ENCODE measurements at places on chromosomes 7 and 10.
A peak's percentile ranks its signal among the peaks of the same experiment; 100 is the strongest.

GRCh38 chr10:49135575-49136313 is 1.9 kb upstream of the FAM170B start:
- DNase-seq: no peak

- DNase-seq: no peak
Observed at GRCh38 chr10:126075009-126075408, 178.6 kb downstream of the FANK1 start.

- DNase-seq: peak; percentile 23
Observed at GRCh38 chr7:20329389-20330238, 1.1 kb upstream of the ITGB8 start.

DNA sequence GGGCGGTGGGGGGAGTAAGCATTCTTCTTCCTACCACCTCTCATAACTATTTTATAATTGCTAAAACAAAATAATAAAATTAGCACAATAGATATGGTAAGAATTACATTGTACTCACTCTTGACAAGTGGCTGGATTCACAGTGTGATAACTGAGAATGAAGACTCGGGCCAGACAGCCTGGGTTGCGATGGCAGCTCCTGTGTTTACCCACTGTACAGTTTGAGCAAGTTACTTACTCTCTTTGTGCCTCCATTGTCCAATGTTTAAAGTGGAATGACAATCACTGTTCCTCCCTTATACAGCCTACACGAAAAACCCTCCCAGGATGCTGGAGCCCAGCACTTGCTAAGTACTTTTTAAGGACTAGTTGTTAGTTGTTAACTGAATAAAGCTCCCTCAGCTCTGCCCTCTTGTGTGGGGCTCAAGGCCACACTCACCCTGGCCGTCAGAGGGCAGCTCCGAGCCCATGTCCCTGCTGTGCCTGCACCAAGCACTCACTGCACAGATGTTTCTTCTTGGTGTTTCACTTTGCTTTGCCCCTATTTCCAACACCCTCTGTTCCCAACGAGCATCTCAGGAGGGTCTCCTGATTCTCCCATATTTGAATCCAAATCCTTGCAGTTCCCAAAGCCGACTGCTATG is 56.4 kb upstream of the NPS start:
- no peak for DNase-seq

- no peak for DNase-seq
Observed at GRCh38 chr10:110944792-110945396, 25.5 kb downstream of the SHOC2 start.

DNA sequence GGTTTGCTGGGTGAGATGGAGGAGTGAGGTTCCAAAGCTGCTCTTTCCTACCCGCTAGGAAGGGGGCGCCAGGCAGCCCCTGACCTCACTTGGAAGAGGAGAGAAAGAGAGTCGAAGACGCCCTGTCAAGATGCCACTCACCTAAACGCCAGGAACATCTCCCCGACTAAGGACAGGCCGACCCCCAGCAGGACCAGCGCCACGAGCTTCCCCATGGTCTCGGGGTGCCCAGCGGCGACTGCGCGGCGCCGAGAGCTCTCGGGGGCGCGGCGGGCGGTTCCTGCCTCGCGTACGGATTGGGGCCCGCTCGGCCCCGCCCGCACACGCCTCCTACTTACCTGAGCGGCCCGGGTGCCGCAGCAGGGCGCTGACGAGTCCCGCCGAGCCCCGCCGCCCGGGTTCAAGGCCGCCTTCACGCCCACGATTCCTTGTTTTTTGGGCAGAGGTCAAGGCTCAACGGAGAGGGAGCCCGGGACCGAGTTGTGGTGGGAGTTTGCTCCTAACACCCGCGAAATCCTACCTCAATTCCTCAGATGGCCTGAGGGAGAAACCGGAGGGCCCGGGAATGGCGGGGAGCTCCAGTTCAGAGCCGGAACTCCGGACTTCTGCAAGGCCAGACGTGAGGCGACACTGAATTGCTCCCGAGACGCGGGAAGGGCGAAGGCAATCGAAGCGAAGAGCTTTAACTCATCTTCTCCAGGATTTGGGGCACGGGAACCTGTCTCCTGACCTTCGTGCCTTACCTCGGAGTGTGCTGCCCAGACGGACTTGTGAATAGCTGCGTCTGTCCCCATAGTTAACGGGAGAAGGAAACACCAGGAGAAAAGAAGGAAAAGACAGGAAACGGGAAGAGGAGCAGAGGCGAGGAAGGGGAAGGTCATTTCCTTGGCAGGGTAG is at the start of gene PON3:
Gene PON3 (minus strand): TSS at position 240 of the 897 bp plus-strand sequence. CDS start 25 bp downstream, at position 215.
- DNase-seq: peak; percentile 38

- peak; percentile 25 for DNase-seq
Observed at GRCh38 chr10:47309408-47310089, 9.6 kb downstream of the GDF10 start.

GRCh38 chr10:19077276-19077675 is 28.7 kb downstream of the MALRD1 start:
- DNase-seq: no peak

GRCh38 chr10:21740989-21741388 is 207.0 kb downstream of the MLLT10 start:
- DNase-seq: peak; percentile 44

DNA sequence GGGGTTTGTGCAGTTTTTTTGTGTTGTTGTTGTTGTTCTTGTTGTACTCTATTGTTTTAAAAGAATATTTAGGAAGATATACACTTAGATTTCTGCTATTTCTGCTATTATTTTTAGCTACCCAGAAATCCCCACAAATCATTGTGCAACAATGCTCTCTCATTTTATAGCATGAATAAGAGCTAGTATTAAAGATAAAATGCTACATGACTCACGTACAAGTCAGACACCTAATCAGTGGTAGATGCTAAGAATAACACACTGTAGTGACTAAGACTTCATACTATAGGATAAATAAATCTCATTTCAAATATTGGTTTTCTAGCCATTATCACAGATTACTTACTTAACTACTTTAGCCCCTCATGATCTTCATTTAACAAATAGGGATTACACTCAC is 920.5 kb downstream of the KCNMA1 start:
- DNase-seq: no peak

GRCh38 chr10:109967739-109968088 is 40.1 kb upstream of the ADD3 start:
- no peak for DNase-seq

DNA sequence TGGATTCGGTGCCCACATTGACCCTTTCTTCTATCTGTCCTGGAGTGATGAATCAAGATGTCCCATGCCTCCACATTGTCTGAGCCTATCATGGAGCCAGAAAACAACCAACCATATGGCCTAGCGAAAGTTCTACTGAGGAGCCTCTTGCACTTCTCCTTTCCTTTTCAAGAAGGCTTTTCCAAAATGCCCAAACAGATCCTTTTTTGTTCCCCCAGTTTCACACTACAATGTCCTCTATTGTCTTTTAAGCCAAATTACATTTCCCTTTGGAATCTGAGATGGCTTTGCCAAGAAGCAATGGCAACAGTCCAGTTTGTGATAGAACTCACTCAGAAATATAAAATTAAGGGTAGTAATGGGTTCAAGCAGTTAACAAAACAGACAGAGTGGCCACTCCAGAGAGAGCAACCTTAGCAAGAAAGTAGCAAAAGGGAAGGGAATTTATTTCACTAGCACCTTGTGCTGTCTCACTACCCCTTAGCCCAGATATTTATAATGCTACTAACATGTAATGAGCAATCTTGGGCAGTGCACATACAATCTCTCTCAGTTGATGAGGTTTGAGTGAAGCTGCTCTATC is 194.6 kb upstream of the PDE1C start:
- no peak for DNase-seq

- DNase-seq: no peak
Observed at GRCh38 chr7:29040579-29040925, 82.4 kb upstream of the TRIL start.

- DNase-seq: peak; percentile 39
Observed at GRCh38 chr7:116180302-116180701, 30.0 kb upstream of the TES start.

- no peak for DNase-seq
Observed at GRCh38 chr10:78744491-78745090, 324.2 kb upstream of the ZMIZ1 start.

All from activated CD8-positive, alpha-beta T cell treated with anti-CD3 and anti-CD28 coated beads, Interleukin-2, amount 10 ng/mL, durations not matched to agents 7 days and 5 days (primary cell).